ENCODE measurements at places on chromosomes 7 and 10.

GRCh38 chr7:156929789-156930539, 19.5 kb upstream of the NOM1 start:
- DNase-seq = no peak

DNA sequence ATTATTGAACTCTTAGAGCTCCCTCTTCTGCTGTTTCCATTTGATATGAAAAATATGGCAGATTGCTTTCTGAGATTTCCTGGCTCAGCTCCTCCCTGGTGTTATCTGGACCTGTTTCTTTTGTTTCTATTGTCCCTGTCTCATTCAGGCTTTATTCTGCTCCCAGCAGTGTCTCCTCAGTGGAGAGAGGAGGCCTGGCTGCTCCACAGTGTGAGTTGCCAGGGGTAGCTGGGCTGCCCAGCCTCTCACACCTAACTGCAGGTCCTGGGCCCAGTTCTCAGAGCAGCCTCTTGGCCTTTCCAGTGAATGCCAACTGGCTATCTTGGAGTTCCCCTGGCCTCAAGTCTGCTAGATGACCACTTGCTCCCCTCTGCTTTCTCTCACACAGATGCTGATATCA, 127.0 kb downstream of the VPS41 start:
- no peak for DNase-seq

DNA sequence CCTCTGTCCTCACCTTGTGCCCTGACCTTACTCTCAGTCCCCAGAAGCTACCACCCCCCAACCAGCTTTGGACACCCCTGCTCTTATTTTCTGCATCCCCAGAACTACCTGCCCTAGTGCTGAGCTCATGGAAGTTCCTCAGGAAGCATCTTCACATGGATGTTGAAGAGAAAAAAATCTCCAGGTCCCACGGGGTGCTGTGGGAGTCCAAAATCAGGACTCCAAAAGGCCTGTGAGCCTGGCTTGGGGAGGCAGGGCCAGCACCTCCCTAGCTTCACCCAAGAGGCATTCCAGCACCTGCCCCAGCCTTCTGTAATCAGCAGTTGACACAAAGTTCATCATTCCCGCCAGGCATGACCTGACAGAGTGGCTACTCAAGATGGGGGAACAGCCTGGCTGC, 20.7 kb upstream of the GDF10 start:
- no peak for DNase-seq

GRCh38 chr7:13236026-13236425, 548.6 kb downstream of the ARL4A start:
- no peak for DNase-seq

Data from T-helper 9 cell (primary cell).